Renal cortical epithelial cell (primary cell): ENCODE measurements at places on chromosomes 5 and 9. TPM values are rescaled to one million over a fixed set of nuclear protein-coding genes. Genes with fewer than 3 reads are reported as not detected.

Gene MARVELD2
- total RNA-seq: 22.9 and 26.6 TPM in 2 replicates

Gene OR1Q1
- not detected in 2 replicates for total RNA-seq

Gene TMEM252
- 0.20 TPM in 1 of 2 replicates, not detected in the other for total RNA-seq

Gene OR13D1
- total RNA-seq: not detected in 2 replicates

Gene IL13
- total RNA-seq: not detected in 2 replicates

Gene CCDC183
- total RNA-seq: 0.94 TPM in 1 of 2 replicates, not detected in the other

DNA sequence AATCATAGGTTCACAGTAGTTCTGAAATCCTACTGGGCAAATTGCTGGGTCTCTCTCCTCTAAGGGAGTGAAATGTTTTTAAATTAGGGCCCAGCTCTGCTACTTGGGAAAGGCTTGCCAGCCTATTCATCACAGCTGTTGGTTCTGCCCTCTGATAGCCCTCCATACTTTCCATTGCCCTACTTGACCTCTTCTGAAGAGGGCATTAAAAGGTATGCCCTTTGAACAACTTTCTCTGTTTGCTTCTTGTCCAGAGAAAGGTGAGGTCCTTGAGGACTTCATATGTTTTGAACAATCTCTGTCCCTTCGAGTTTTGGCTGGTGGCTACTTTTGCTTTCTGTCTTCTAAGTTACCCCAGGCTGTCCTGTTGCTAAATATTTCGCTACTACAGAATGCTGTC is 62.3 kb upstream of the JAK2 start:
- DNase-seq: no peak
